GM04504 (cell line): ENCODE measurements at places on chromosomes 7 and 10.
A peak's percentile ranks its signal among the peaks of the same experiment; 100 is the strongest.

DNA sequence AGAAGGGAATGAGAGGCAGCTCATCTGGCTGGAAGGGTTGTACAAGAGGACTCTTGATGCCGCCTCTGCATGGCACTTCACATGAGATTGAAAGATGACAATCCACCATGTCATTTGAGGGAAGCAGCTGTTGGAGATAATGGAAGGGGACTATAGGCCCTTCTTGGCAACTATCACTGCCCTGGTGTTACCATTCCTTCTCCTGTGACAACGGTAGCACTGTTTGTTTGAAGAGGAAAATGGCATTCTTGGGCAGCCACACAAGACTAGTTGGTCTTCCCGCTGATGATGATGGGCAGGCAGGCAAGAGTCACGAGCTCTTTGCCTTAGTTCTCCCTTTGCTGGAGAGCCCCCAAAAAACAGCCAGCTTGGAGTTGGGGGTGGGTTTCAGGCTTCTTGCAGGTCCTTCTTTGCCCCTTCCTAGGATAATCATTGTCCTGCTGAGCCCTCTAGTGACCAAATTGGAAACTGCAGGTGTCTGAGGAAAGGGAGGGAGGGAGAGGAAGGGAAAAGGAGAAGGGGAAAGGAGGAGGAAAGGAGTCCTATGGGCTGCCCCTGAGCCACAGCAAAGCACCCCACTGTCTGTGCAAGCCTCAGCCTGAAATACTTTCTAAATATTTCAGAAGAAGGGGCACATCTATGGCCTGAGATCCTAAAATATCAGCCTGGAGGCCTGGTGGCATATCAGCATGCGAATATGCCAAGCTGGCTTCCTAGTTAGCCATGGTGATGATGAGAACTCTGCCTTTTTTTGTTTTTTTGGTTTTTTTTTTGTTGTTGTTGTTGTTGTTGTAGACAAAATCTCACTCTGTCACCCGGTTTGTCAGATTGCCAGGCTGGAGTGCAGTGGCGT lies 165.6 kb upstream of the KMT2E start:
- peak; percentile 27 for DNase-seq

DNA sequence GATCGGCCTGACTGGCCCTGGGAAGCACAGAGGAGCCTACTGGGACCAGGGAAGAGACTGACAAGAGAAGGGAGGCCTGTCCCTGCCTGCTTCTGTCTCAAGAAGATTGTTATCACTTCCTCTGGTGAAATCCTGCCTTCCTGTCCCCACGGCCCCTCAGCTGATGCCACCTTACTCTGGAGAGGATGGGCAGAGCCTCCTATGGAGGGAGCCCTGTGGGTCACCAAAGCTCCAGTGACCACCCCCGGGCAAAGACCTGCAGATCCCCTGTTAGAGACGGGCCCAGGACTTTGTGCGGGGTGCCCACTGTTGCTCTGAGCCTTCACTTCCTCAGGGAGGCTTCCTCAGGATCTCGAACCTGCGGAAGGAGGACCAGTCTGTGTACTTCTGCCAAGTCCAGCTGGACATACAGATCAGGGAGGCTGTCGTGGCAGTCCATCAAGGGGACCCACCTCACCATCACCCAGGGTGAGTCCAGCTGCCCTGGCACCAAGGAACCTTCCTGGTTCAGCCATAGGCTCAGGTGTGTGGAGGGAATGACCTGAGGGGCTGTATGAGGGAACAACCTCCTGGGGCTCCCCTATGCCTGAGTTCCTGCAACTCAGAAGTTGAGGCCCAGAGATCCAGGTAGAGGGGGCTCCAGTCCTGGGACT lies 1.4 kb upstream of the PILRB start:
- DNase-seq = no peak

DNA sequence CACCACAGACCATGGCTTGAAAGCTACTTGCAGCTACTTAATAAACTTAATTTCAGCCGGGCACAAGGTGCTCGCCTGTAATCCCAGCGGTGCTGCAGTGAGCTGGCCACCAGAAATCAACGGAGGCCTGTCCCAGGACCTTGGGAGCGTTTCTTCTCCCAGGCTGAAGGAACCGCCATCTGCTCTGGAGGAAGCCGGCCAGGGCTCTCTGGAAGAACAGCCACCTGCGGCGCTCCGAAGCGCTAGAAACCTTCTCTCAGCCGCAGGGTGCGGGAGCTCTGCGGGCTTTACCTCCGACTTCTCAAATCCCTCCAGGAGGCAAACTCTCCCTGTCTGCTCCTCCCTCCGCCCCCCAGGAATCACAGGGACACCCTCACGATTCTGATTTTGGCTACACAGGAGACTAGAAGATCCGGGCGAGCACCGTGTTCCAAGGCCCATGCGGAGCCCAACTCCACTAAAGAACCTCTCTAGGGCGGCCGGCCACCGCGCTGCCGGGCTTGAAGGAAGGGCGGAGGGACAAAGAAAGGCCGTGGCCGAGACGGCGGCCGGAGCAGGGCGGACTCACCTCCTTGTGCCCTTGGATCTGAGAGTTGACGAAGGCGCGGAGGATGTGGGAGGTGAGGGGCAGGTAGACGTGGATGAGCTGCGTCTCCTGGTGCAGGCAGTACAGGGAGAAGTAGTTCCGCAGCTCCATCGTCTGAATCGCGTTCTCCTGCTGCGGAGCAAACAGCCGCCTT lies 14.4 kb downstream of the NUDT1 start:
- no peak for DNase-seq

DNA sequence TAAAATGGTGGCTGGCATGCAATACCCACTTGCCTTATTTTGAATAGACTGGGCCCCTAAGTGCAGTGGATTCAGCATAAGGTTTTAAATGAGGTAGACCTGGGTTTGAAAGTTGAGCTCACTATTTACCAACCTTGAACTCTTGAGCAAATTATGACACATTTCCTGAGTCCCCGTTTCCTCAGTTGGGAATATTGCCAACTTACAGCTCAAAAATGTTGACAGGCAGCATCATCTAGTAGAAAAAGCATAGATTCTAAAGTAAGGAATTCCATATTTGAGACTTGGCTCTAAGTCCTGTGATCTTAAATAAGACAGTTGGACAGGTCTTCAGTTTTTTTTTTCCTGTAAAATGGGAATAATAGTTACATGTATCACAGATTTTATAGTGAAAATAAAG lies 305.5 kb downstream of the ACTR3B start:
- no peak for DNase-seq

- DNase-seq = no peak
These were observed 4.7 kb upstream of the JAKMIP3 start for GRCh38 chr10:132061030-132061429.

DNA sequence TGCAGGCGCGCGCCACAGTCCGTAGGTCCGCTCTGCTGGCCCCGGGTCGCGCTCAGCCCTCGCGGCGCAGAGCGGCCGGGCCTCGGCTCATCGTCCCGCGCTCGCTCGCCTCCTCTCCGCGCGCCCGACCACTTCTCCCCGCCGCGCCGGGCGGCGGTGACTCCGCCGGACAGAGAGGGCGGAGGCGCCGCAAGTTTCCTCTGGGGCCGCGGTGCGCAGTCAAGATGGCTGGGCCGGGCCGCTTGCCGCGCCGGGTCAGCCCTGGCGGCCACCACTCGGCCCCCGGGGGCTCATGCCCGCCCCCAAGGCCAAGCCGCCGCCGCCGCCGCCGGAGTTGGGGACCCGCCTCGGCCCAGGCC lies 441 bp downstream of the FZD8 start:
- DNase-seq = no peak

DNA sequence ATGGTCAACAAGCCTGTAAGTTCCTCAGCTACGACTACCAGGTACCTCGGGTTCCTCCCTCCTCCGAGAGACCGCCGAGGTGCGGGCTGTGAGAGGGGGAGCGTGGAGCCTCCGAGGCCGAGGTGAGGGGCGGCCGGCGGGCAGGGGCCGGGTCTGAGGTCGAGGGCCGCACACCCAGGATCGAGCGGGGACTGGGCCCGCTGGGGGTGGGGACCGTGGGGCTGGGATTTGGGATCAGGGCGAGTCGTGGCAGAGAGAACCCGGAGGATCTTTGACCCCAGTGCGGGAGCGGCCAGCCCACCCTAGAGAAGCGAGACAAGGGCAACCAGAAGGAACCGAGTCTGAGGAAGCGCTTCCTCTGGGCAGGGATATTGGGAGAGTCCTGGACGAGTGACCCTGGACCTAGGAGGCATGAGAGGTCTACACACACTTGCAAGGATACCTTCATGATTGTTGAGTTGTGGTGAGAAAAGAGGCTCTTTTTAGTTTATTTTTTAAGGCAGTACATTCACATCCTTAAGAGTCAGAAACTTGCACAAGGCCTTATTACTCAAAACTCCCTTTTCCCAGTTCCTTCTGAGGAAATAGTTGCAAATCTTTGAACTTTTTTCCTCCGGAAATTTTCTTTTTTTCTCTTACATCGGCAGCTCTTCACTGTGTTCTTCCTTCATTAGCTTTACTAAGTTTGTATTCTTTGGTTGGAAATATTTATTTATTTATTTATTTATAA lies 395 bp downstream of the ZNF487 start:
- DNase-seq = no peak

- no peak for DNase-seq
These were observed 226.5 kb upstream of the TMEM72 start for GRCh38 chr10:44684661-44685060.

DNA sequence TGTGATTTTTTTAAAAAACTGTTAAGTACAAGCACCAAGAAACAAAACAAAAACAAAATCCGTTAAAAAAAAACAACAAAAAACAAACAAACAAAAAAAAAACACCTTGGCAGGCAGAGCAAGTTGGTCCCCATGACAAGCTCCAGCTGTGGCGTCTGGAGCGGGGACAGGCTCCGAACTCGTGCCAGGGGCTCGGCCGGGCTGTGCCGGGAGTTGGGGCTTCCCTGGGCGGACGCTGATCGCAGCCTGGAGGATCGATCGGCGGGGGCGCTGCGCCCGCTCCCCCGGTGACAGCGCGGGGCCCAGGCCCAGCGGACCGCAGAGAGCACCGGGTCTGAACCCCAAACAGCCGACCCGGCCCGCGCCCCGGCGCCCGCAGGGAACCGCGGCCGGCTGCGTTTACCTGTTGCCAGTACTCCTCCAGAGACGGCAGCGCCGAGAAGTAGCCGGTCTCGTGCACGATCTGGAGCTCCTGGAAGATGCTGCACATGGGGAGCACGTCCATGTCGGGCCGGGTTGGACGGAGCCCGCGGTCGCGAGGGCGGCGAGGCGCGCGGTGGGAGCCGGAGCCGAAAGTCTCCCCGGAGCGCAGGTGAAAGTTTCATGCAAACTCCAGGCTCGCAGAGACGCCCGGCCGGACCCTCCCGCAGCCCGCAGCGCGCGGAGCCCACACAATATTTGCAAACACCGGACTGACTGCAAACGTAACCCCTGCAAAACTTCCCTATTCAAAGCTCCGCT lies at the start of gene KLF6:
KLF6 (minus strand) TSS at position 700 of the 741 bp plus-strand sequence; CDS start at position 505, 195 bp downstream.
- no peak for DNase-seq

DNA sequence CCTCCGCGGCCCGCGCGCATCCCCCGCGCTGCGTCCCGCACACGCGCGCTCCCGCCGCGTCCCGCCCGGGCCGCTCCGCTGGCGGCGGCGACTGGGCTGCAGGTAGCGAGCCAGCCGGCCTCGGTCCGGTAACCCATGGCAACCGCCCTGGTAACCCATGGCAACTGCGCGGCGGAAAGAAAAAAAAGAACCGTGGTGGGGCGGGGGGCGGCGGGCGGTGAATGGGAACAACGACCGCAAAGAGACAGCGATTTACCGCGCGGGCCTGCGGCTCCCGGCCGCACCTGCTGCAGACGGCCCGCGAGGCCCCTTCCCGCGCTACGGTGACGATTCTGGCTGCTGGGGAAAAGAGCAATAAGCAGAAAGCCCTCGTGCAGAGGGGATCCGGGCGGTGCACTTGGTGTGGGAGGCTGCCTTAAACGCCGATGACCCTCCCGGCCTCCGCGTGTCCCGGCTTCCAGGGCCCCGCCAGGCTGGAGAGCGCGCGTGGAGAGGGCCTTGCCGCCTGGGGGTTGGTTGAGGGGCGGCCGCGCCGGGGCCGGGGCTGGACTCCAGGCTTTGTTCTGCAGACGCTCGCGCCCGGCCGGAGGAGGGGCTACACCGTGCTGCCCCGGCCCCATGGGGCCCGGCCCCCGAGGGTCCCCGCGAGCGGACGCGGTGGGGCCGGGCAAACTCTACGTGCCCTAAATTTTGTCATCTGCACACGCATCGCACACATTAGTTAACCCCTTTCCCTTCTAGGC lies 84.7 kb downstream of the SNX10 start:
- no peak for DNase-seq

- no peak for DNase-seq
These were observed 65.7 kb downstream of the ORC5 start for GRCh38 chr7:104142147-104142546.

GRCh38 chr7:127066974-127067373 lies 185.8 kb downstream of the GRM8 start:
- no peak for DNase-seq

GRCh38 chr7:115850774-115851173 lies 179.8 kb downstream of the TFEC start:
- DNase-seq = no peak

- DNase-seq = no peak
These were observed 191.1 kb downstream of the DOCK4 start for GRCh38 chr7:112015146-112015545.

GRCh38 chr10:125201108-125201524 lies 40.8 kb upstream of the CTBP2 start:
- DNase-seq = no peak

DNA sequence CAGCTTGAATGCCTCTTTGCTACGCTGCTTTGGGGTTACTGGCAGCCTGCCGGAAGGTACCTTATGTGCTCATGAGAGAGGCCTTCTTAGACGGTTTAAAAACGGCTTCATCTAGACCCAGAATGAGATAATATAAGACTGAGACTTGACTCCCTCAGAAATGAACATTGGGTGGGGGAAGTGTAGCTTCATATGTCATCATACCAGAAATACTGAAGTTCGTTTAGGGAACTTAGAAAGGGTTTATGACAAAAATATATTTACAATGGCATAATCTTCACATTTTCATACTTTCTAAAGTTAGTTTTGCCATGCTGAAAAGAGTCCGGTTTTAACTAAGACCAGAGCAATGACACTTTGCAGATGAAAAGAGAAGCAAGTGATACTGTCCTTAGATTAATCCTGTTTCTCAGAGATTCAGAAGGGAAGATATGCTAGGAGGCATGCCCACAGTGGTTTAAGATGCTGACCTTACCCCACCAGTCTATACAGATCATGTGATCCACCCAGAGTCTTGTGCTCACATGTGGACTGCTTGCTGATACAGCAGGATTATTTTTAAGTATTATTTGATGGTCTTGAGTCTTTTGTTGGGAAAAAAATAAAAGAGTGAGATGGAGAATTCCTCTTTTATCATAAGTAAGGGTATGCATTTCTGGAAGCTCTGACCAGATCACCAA lies 40.8 kb upstream of the HGF start:
- DNase-seq = no peak

DNA sequence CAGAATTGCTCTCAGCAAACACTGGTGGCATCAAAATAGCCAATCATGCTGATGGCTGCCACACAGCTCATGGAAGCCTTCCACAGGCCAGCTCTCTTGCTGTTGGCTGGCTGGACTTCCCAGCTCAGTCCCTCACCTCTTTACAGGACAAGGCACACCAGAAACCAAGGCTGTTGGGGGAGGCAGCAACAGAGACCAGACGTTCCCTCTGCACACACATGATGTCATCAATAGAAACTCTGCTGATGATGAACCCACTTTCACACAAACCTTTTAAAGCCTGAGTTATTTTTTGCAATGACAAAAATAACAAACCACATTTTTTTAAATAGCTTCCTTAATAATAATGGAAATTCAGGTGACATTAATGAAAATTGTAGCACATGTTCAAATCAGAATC lies 300.9 kb upstream of the C7orf33 start:
- no peak for DNase-seq

GRCh38 chr10:42934351-42934811 lies 142.5 kb upstream of the RET start:
- no peak for DNase-seq
